ENCODE measurements at places on chromosomes 5 and 9. TPM values are rescaled to one million over a fixed set of nuclear protein-coding genes. Genes with fewer than 3 reads are reported as not detected.

DNA sequence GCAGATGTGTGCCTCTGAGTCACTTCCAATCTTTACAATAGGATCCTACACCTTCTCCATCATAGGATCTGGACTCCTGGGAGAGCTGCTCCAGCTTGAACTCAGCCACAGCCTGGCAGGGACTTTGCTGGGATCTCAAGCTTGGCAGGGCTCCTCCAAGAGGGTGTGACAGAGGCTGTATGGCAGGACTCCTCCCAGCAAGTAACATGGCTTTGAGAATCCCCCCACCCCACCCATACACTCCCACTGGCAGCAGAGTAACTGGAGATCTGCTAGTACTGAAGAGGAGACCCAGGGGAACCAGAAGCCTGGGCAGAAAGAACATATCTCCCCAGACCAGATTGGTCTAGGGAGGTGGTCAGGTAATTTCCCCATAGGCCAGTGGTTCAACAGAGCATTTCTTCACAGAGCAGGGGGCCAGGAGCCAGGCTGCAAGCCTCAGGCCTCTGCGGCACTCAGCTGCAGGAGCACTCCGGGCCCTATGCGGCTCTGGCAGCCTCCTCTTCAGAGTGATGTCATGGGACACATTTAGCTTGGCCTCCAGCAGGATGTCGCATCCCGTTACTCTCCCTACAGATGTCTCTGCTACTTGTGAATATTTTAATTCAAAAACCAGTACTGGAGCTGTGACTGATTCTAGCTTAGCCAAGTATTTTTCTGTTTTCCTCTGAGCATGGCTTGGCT is 1.7 kb upstream of the ACSL6 start:
- no peaks in the 10 kb centered on the region for H3K4me1 ChIP-seq
- no peak overlapping the region for H3K4me3 ChIP-seq
- peaks cover 10% of the 10 kb centered on the region for H3K27me3 ChIP-seq
- DNase-seq, result no peak

GRCh38 chr5:176740702-176741496 is 69.5 kb upstream of the UNC5A start:
- peak; percentile 22 for DNase-seq
- H3K4me1 ChIP-seq, result peaks cover 5% of the 10 kb centered on the region
- no peak overlapping the region for H3K4me3 ChIP-seq
- no peak overlapping the region for H3K27ac ChIP-seq

DNA sequence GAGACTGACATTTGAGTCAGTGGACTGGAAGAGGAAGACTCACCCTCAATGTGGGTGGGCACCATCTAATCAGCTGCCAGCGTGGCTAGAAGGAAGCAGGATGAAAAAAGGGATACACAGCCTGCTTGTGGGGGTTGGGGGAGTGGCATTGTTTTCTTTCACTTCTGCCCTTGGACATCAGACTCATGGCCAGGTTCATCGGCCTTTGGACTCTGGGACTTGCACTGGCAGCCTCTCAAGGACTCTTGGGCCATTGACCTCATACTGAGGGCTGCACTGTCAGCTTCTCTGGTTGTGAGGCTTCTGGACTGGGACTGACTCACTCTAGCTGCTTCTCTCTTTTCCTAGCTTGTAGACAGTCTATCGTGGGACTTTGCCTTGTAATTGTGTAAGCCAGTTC is 374.9 kb downstream of the TLE1 start:
- H3K4me1 ChIP-seq, result no peaks in the 10 kb centered on the region
- DNase-seq, result no peak
- H3K27me3 ChIP-seq, result no peaks in the 10 kb centered on the region
- H3K4me3 ChIP-seq, result no peak overlapping the region

DNA sequence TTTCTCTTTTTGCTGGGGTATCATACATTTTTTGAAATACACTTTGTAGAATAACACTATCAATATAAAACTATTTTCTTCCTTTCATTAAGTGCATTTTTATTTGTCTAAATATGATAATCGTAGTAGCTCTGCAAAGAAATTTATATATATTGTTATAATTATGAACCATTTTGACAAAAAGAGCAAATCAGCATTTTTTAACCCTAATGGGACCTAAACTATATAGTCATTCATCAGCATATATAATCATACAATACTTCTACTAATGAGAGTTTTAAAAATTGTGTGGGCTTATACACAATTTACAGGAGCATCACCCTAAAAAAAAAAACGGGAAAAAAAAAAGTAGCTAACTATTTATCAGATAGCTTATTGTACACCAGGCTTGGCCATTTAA is 329.7 kb upstream of the TYRP1 start:
- H3K27me3 ChIP-seq, result no peaks in the 10 kb centered on the region
- H3K27ac ChIP-seq, result no peak overlapping the region
- H3K4me3 ChIP-seq, result no peak overlapping the region
- H3K36me3 ChIP-seq, result no peaks in the 10 kb centered on the region
- no peak for DNase-seq
- no peaks in the 10 kb centered on the region for H3K4me1 ChIP-seq

- H3K27me3 ChIP-seq, result no peaks in the 10 kb centered on the region
- H3K36me3 ChIP-seq, result no peaks in the 10 kb centered on the region
- no peak for DNase-seq
- no peak overlapping the region for H3K27ac ChIP-seq
These were observed 31.9 kb downstream of the THBS4 start for GRCh38 chr5:80067016-80067415.

The WDR38 gene
- total RNA-seq, result 3.6 TPM

The PLPP1 gene
- total RNA-seq, result 56.2 TPM

The SPRY4 gene
- total RNA-seq, result 28.9 TPM
